ENCODE measurements at places on chromosomes 2 and 18.
A peak's percentile ranks its signal among the peaks of the same experiment; 100 is the strongest.

GRCh38 chr2:16240402-16240801, 300.1 kb downstream of the MYCN start:
- no peak for DNase-seq

GRCh38 chr2:143480086-143480485, 350.9 kb downstream of the ARHGAP15 start:
- DNase-seq, result no peak

- no peak for DNase-seq
These were observed 47.7 kb downstream of the PLCL1 start for GRCh38 chr2:197852108-197852507.

DNA sequence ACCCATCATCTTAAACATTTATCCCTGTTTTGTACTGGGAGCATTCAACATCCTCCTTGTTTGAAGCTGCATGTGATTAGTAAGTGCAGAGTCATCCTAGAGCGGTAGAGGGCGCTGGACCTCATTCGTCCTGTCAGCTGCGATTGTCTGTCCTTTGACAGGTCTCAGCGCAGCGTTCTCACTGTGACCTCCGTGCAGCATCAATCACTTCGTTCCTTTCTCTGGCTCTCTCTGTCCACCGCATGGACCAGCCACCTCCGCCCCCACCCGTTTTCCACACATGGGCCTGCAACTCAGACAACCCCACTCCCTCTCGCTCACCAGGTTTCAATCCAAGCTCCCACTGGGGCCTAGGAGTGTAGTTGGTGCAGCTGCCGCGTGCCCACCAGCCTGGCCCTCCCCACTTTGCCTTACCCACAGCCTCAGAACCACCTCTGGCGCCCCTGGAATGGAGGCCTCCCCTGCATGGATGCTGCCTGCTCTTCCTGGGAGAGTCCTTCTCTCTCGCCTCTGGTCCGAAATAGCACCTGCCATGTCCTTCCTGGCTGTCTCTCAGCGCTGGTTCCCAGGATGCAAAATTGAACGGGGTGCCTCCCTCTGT, 90.5 kb downstream of the NDUFA10 start:
- DNase-seq, result peak; percentile 28

DNA sequence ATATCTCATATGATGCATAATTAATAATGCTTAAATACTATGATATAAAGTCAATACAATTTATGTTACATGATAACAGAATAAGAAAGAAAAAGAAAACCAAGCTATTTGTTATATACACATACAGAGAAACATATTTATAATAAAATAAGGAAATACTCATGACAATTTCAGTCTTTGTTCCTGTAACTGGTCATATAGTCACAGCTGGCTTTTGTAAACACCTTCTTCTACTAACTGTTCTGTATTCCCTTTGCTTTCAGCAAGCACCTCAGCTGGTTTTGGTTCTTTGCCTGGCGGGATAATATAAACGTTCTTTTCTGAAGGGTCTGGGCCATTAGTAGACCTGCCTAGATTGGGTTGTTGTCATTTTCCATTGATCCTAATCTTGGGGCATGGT, 158.5 kb downstream of the COPS8 start:
- no peak for DNase-seq

GRCh38 chr2:30223413-30223874, 7.9 kb upstream of the LBH start:
- DNase-seq, result no peak

GRCh38 chr2:32360416-32360815, 3.6 kb downstream of the BIRC6 start:
- DNase-seq, result no peak

DNA sequence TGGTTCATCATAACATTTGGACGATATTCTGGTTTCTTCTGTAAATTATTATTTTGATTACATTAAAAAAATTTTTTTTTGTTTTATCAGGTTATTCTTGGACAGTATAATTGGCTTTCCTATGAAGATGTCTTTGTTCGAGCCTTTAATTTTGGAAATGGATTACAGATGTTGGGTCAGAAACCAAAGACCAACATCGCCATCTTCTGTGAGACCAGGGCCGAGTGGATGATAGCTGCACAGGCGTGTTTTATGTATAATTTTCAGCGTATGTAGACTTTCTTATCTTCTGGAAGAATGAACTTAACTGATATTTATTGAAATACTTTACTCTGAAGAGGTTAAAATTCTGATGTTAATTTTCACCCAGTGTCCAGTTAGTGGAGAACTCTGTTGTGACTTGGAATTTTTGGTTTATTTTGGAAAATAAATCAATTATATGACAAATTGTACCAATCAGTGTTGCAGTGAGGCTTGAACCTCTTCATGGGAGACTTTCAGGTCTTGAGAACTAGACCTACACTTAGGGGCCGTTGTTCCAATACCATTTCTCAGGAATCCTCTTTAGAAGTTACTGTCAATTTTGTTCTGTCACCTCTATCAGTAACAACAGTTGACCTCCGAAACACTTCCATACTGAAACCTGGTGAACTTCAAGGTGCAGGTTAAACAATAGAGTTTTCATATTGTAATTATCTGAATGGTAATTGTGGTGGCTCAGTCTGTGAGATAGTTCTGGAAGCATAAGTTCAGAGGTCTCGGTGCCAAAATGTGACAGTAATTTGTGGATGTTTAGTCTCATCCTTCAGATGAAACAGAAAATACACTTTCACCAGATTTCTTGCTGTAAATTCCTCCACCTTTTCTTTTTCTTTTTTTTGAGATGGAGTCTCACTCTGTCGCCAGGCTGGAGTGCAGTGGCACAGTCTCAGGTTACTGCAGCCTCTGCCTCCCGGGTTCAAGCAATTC, 55.7 kb downstream of the ACSL3 start:
- DNase-seq, result no peak

- no peak for DNase-seq
These were observed 135.2 kb downstream of the RTN4 start for GRCh38 chr2:54915101-54915500.

DNA sequence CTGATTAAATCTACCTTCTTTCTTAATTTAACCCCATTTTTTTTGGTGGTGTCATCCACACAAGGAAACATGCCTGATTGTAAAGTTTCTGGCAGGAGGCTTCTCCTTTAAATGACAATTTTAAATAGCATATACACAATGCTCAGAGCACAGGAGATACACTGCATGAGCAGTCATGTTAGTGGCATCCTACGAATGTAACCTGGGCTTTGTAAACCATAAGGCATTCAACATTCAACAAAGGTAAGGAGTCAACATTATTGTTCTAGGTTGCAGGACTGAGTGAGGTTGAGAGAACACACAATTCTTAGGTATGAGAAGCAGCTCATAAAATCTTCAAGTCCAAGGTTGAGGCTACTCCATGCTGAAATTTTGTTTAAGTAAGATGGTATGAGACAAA, 266.6 kb upstream of the SIX2 start:
- DNase-seq, result no peak
